C1 segment of cervical spinal cord (tissue), 14 donors: ENCODE measurements at places on chromosomes 12 and 14.

DNA sequence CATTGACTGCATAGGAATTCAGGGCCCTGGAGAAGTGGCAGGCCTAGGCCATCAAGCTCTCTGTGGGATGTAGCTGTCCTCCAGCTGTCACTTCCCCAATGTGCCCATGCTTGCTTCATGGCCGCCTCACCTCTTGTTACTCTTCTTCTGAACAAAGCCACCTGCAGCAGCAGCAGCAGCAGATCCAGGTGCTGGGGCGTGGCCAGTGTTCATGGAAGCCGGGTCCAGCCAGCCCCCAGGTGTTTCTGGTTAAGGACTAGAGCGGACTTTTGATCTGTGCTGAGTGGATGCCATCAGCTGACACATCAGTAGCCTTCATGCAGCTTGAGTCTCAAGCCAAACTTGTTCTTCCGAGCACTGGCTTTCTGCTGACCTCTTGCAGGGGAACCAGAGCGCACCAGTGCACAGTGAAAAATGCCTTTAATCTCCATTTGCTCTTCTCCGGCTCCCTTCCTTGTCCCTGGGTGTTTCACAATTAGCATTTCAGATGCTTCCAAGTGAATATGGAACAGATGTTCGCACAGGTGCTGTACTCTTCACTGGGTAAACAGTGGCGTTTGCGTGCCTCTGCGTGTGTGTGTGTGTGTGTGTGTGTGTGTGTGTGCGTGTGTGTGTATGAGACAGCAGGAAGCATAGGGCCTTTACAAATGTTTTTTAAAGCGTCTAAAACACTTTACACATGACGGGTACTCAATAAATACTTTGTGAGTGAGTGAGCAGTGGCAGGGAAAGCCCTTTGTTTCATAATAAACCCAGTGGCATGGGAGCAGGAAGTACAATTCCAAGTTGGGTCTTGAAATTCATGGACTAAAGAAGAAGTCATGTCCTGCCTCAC is 20.1 kb downstream of the TPCN1 start:
- DNase-seq = no peak

GRCh38 chr14:62916551-62916950 is 128.7 kb downstream of the KCNH5 start:
- no peak for DNase-seq

DNA sequence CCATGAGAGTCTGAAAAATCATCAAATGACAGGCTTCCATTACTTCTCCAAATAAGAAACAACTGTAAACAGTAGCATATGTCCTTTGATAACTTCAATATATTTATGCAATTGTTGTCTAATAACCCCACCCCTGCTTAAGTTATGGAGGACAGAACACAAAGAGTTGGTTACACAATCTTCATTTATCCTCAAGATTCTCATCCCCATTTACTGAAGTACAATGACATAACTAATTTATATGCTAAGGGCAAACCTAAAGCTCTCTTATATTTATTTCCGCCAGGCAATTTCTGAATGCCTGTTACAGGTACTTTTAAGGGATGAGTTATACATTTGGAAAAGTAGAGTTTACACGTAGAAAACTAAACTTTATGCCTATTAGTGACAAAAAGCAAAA is 12.3 kb downstream of the SCAF11 start:
- DNase-seq = no peak

DNA sequence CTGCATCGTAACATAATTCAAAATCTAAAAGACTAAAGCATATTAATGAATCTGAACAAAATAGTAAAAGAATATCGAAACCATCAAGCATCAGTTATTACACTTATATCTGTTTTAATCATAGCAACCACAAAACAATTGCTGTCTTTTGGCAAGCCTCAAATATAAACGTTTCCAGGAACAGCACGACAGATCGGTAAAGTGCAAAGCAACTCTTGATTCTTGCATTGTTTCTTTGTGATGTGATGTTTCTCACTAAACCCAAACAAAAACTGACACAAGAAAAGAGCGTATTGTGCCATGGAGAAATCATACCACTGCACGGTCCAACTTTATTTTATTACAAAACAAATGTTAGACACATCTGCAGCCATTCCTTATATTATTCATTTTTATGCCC is 9.2 kb upstream of the MYF6 start:
- DNase-seq = no peak

DNA sequence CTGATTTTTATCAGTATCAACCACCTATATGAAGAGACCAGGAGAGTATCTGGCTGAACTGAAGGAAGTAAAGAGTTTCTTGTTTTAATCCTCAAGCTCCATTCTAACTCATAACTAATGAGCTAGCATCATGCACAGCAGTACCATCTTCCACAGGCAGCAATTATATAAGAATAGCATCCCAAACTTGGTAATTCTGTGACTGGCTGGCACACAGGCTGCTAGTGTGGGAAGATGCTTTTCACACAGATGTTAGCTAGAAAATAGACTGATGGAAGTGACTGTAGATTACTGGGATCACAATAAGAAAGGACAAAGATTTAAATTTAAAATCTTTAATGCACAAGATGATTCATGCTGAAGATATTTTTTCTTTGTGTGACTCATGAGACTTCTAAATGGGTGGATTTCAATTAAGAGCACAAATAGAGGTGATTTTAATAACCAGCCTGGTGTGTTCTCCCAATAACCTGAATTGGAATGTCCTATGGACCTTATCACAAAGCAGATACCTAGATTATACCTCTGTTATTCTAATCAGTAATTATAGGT is 417.7 kb upstream of the ATXN7L3B start:
- DNase-seq = no peak

- DNase-seq = no peak
Observed at GRCh38 chr14:58813745-58814144, 176.0 kb downstream of the DACT1 start.

DNA sequence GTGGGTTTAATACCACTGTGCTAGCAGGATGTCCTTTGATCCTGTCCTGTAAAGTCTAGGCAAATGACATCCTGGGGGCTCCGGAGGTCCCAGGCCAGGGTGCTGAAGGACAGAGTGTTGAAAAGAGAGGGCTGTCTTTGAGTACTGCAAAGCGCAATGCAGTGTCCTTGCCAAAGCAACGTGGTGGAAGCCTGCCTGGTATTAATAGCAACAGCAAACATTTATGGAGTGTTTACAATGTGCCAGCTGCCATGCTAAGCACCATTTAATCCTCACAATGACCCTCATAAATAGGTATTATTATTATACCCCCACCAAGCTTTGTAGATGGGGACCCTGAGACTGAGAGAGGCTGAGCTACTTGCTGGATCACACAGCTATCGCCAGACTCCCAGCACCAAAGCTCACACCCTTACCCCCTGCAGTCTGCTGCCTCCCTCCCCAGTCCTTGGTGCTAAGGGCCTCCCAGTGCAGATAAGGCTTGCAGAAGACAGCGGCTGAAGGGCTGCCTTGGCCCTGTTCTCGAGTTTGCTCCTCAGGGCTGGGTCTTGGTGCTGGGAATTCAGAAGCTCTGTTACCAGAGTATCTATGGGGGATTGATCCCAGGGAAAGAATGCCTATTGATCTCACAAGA is 427.7 kb downstream of the FUT8 start:
- DNase-seq = no peak

- no peak for DNase-seq
Observed at GRCh38 chr12:88876857-88877256, 296.6 kb upstream of the KITLG start.

GRCh38 chr12:127363392-127363791 is 903.6 kb upstream of the TMEM132C start:
- no peak for DNase-seq

GRCh38 chr14:23517650-23518326 is 33.8 kb downstream of the ZFHX2 start:
- no peak for DNase-seq

DNA sequence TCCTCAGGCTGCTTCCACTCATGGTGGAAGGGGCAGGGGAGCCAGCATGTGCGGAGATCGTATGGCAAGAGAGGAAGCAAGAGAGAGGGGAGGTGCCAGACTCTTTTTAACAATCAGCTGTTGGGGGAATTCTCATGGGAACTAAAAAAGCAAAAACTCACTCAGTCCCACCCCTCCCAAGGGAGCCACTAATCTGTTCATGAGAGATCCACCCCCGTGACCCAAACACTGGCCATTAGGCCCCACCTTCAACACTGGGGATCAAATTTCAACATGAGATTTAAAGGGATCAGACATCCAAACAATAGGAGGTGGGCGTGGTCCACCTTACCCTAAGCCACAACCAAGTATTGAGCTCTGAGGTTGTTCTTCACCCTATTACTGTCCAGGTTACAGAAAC is 375.1 kb downstream of the GRIN2B start:
- DNase-seq = no peak

DNA sequence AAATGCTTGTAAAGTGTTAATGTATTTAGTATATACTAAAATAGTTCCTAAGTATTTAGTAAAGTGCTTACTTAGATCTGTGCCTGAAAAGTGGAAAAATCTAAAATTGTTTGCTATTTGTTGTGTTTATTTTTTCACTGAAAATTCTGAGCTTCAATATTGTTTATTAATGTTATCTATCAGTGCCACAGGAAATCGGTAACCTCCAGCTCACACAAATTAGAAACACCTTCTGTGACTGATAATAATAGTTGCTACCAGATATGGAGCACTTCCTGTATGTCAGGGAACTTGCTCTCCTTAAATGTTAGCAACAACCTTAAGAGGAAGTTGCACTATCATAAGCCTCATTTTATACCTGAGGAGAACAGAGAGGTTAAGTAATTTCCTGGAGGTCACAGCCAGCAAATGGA is 723 bp upstream of the LRP10 start:
- DNase-seq = no peak

DNA sequence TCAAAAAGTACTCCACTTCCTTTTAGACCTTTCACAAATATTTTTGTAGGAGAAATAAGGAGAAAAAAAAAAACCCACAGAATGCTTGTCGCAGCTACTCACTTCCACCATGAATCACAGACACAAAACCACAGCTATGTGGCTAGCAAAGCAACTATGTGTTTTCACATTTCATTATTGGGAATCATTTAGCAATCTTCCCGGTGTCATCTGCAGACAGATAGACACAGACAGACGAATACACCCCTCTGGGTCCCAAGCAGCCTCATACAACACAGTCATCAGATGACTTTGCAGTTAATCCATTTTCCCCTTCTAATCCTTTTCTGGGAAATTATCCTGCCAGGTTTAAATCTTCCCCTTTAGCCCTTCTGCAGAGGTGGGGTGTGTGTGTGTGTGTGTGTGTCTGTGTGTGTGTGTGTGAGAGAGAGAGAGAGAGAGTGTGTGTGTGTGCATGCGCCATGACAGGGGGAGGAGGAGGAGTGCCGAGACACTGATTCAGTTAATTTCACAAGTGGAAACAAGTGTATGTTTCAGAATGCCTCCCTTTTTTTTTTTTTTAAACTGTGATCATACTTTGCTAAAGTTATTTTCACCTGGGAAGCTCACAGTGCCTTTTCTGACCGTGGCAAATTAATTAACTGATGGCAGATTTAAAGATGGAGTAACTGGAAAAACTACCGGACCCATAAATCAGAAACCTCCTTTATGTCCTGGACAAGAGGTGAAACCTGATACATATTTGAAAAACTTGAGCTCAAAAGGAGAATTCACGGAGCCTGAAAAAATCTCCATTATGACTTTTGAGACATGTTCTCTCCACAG is 39.9 kb downstream of the LTBP2 start:
- no peak for DNase-seq

GRCh38 chr12:31650918-31651317 is 8.6 kb upstream of the ETFBKMT start:
- DNase-seq = no peak

GRCh38 chr14:95256002-95256775 is 63.5 kb downstream of the CLMN start:
- DNase-seq = no peak

DNA sequence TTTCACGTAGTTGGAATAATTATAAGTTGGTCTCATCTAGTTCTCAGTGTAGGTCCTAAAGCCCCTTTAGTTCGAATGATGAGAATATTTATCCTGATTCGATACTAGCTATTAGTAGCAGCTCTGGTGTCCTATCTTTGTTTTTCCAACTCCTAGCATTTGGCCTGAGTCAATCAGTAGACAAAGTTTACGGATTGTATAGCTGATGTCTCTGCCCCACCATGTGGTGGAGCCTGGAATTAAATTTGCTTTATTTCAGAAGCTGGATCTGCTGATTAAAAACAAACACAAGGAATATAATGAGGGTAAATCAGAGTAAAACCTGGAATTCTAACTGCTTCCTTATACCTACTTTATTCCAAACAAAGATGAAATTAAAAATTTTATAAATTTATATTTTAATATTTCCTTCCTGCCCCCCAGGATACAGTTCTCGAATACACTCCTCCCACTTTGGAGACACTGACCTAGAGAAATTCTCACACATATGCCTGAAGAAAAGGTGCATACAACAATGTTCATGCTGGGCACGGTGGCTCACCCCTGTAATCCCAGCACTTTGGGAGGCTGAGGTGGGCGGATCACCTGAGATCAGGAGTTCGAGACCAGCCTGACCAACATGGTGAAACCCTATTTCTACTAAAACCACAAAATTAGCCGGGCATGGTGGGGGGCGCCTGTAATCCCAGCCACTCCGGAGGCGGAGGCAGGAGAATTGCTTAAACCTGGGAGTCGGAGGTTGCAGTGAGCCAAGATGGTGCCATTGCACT is 7.6 kb upstream of the BRMS1L start:
- no peak for DNase-seq

DNA sequence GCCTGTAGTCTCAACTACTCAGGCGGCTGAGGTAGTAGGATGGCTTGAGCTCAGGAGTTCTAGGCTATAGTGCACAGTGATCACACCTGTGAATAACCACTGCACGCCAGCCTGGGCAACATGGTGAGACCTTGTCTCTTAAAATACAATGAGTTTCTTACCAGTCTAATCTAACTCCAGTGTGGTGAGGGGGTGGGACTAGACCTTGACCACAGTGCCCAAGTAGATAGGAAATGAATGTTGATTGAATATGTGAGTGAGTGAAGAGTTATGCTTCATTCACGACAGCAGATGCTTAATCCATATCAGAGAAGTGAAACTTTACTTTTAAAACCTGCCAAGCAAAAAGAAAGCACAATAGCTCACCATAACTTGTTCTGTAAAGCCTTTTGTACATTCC is 11.2 kb upstream of the AK7 start:
- no peak for DNase-seq

DNA sequence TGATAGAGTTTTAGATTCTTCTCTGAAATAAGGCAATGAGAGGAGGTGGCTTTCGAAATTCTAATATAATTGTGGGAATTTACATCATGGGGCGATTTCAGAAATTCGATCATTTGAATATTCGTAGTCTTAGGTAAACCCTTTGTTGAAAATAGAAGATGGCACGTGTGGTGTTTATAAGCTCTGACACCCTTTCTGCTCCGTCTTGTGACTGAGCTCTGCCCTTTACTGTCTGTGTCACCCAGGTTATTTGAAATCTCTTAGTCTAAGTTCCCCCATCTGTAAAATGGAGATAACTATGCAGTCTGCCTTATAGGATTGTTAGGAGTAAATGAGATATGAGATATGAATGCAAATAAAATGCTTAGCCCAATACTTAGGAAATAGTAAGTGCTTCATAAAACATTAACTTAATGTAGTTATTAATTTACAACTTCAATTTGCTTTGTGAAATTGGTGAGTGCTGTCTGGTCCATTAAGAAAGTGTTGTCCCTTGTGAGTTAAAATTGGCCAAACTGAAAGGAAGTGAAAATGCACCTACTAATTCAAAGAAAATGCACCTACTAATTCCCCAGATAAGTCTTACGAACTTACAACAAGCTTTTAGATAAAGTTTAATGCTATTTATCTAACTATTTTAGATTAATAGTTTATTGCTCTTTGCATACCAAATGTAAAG is 1.5 kb downstream of the BMAL2 start:
- no peak for DNase-seq
